Fibroblast of lung (primary cell): ENCODE measurements at places on chromosomes 6 and 20.

DNA sequence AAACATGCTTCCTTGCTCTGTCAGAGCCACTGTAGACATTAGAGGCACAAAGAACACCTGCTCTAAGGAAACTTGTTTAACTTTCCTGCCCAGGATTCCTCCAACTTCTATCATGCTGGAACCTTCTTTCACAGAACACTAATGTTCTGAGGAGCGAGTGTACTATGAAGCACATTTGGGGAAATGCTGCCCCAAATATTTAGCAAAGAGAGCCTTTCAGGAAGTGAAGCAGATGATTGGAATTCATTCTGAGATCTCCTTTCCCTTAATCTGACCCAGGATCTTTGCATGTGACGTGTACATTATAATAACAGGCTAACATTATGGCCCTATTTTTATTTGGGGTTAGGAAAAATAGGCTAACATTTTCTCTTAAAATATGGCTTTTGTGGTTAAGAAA is 21.0 kb upstream of the FYN start:
- H3K4me1 ChIP-seq: peaks cover 2% of the 10 kb centered on the region

- no peak overlapping the region for H3K4me3 ChIP-seq
- no peaks in the 10 kb centered on the region for H3K36me3 ChIP-seq
- H3K27ac ChIP-seq: no peak overlapping the region
- no peaks in the 10 kb centered on the region for H3K27me3 ChIP-seq
- DNase-seq: peak; percentile 24
Measured at GRCh38 chr20:44111712-44112335, 75.2 kb downstream of the JPH2 start.

DNA sequence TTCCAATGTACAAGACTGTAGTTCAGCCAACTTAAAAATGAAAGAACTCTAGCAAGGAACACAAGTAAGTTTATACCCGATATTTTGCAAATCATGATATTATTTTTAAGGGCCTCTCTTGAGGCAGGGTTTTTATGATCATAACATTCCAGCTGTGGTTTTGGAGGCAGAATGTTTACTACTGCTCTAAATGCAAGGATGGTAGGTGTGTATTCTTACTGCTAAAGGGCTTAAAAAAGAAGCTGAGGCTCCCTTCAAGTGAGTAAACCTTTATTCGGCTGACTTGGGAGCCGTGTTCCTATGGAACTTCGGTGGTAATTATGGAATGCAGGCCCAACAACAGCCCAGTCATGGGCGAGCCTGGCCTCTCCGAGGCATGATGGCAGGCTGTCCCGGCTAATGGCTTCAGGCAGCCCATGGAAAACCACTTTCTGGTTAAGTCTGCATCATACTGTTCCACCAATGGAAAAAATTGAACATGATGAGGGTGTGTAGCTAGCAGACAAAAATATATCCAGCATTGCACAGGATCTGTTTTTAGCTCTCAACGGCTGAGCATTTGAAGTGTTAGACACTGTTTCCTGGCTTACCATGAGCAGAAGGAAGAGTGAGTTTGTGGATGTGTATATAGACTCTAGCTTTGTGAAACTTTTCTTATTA is 111.5 kb downstream of the TIAM2 start:
- no peak overlapping the region for H3K4me3 ChIP-seq
- no peak for DNase-seq
- no peaks in the 10 kb centered on the region for H3K4me1 ChIP-seq
- no peak overlapping the region for H3K27ac ChIP-seq

GRCh38 chr6:92888316-92888715 is 531.0 kb downstream of the EPHA7 start:
- H3K4me3 ChIP-seq: no peak overlapping the region
- no peak for DNase-seq
- H3K27me3 ChIP-seq: no peaks in the 10 kb centered on the region
- H3K36me3 ChIP-seq: no peaks in the 10 kb centered on the region
- H3K27ac ChIP-seq: no peak overlapping the region

GRCh38 chr6:41640426-41640825 is 2.2 kb downstream of the MDFI start:
- H3K4me1 ChIP-seq: no peaks in the 10 kb centered on the region
- no peak overlapping the region for H3K27ac ChIP-seq
- H3K4me3 ChIP-seq: no peak overlapping the region
- peaks cover 50% of the 10 kb centered on the region for H3K27me3 ChIP-seq
- no peaks in the 10 kb centered on the region for H3K36me3 ChIP-seq

DNA sequence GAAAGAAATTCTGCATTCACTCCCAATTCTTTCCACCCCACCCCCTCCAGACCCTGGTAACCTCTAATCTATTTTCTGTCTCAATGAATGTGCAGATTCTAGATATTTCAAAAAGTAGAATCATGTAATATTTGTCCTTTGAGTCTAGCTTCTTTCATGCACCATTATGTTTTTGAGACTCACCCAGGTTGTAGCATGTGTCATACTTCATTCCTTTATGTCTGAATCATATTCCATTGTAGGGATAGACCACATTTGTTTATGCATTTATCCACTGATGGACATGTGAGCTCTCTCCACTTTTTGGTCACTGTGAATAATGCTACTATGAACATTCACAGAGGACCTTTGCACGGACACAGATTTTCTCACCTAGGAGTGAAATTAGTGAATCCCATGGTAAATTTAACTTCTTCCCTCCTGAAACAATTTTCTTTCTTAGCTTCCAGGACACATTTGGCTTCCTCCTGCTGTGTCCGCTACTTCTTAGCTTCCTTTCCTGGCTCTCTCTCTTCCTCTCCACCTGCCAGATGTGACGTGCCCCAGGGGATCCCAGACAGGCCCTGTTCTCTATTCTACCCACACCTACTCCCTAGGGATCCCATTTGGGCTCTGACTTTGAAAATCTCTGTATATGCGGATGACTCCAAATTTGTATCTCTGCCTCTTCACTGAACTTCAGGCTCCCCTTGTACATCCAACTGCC is 24.1 kb upstream of the ARFGEF2 start:
- peaks cover 7% of the 10 kb centered on the region for H3K27me3 ChIP-seq
- peaks cover 3% of the 10 kb centered on the region for H3K4me1 ChIP-seq
- H3K27ac ChIP-seq: no peak overlapping the region
- no peak overlapping the region for H3K4me3 ChIP-seq

DNA sequence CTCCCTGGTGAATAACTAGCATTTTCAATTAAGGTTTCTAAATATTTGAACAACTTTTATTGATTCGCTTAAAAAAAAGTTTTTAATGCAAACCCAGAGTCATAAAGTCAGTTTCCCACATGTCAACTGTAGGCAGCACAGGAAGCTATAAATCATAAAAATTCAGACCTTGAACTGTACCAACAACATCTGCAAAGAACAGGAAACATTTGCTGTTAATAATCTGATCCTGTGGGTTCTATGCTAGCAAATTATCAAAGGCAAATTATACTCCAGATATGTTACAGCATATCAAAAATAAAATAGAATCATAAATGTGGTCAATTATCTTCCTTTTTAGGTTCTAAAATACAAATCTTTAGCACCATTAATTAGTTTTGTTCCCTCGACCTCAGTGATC is 16.6 kb upstream of the MAP7 start:
- H3K4me3 ChIP-seq: no peak overlapping the region
- H3K27ac ChIP-seq: no peak overlapping the region
- H3K27me3 ChIP-seq: no peaks in the 10 kb centered on the region
- no peaks in the 10 kb centered on the region for H3K36me3 ChIP-seq
- no peak for DNase-seq

GRCh38 chr20:46690219-46691106 is 1.2 kb upstream of the TP53RK start:
- no peak overlapping the region for H3K27ac ChIP-seq
- H3K27me3 ChIP-seq: no peaks in the 10 kb centered on the region
- H3K4me3 ChIP-seq: peak overlapping the region; percentile 89
- H3K4me1 ChIP-seq: no peaks in the 10 kb centered on the region
- H3K36me3 ChIP-seq: peaks cover 2% of the 10 kb centered on the region
- no peak for DNase-seq

DNA sequence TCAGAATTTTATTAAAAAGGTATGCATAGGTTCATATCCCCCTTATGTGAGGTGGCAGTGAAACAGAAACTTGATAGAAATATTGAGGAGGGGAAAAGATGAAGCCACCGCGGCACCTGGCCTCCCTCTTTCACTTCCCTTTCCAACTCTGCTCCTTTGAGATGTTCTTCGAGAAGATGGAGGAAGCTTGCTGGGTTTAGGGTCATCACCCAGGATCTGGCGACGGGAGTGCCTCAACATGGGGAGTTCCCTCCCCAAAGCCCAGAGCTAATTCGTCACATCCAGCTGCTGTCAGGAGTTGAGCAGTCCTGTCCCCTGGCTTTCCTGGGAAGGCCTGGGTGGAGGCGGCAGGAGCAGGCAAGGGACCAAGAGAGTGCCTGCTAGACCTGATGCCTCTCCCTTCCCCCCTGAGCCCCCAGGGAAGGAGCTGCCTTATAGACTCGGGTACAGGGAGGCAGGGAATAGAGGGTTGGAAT is 29.1 kb downstream of the RREB1 start:
- H3K27ac ChIP-seq: peak overlapping the region; percentile 32
- no peaks in the 10 kb centered on the region for H3K27me3 ChIP-seq
- no peaks in the 10 kb centered on the region for H3K36me3 ChIP-seq
- H3K4me1 ChIP-seq: peaks cover 10% of the 10 kb centered on the region

GRCh38 chr6:35719404-35719829 is 17.4 kb upstream of the ARMC12 start:
- H3K36me3 ChIP-seq: no peaks in the 10 kb centered on the region
- no peak overlapping the region for H3K4me3 ChIP-seq

DNA sequence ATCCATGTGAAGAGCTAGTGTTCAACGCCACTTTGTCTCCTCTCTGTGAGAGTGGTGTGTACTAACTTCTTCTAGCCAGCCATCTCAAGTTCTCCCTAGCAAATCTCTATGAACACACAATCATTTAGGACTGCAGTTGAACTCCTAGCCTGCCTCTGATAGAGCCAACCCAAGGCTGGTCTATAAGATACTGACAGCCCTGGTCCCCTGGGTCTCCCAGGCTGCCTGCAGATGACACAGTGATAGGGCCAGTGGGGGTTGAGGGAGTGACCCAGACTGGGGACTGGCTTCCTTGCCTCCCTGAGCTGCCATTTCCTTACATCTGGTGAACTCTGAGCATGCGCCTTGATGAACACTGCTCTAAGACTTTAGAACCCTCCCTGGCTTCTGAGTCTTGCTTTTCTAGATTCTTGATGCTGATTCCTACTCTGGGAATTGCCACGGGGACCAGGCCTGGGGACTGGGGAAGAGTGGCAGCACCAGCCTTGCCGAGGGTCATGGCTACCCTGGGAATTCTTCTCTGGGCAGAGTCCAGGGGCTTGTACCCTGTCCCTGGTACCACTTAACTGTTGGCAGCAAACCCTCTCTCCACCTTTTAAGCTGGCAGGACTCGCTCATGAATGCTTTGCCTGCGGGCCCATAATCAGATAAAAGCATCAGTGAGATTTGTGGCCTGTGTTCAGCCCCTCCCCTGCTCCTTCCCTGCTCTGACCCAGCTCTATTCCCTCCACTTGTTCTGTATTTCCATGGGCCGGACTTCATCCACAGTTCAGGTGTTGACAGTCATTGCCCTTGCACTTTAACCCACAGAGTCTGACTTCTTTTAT is 130.8 kb upstream of the CHD6 start:
- H3K36me3 ChIP-seq: no peaks in the 10 kb centered on the region
- no peak overlapping the region for H3K4me3 ChIP-seq
- H3K27me3 ChIP-seq: no peaks in the 10 kb centered on the region
- no peak overlapping the region for H3K27ac ChIP-seq
